ENCODE measurements at places on chromosomes 1 and 21.

- no peak for DNase-seq
Observed at GRCh38 chr1:16644193-16644481, 22.6 kb downstream of the RNU1-3 start.

DNA sequence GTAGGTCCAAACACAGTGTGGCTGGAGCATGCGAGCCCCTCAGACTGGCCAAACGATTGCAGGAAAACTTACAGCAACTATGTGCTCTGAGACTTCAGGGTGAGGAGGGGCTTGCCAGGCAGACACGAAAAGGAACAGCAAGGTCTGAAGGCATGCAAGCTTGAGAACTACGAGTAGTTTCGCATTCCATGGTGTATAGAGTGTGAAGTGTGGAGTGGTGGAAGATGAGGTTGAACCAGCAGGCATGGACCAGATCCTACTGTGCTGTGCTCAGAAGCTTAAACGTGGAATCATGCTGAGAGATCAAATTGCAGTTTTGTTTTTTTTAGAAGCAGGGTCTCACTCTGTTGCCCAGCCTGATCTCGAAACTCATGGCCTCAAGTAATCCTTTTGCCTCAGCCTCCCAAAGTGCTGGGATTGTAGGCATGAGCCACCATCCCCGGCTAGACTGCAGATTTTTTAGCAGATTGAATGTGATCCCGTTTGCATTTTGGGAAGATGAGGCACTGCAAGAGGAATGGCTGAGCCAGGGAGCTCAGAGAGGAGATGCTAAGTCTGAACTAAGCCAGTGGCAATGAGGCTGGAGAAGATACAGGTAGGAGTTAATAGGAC is 5.1 kb upstream of the TFAP2E start:
- no peak for DNase-seq

DNA sequence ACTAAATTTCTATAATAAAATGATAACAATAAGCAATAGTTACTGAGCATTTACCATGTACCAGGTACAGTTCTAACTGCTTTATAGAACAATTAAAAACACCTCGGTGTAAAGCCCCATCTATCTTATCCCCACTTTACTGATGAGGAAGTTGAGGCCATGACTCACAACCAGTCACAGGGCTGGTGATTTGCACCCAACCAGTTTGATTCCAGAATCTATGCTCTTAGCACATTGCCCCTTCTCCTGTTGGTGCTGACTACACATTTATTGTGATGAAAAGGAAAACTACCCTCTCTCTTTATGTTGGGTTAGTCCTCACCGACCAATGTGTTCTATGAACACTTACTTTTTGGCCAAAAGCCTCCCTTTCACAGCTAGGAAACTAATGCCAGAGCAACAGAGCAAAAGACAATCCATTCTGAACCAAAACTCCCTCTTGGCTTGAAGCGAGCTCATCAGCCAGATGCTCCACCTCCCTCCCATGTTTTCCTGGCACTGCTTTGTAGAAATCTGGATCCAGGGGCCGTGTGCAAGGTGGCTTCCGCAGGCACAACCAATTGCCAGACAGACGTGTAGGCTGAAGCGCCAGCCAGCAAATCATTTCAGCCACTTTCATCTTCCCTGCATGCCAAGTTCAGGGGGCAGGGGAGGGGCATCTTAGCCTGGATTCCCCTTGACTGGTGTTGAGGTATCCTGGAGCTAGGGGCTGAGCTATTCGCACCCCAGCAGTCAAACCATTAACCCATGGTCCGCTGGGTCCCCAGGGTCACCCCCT is 32.0 kb upstream of the SLC30A1 start:
- peak; percentile 39 for DNase-seq

DNA sequence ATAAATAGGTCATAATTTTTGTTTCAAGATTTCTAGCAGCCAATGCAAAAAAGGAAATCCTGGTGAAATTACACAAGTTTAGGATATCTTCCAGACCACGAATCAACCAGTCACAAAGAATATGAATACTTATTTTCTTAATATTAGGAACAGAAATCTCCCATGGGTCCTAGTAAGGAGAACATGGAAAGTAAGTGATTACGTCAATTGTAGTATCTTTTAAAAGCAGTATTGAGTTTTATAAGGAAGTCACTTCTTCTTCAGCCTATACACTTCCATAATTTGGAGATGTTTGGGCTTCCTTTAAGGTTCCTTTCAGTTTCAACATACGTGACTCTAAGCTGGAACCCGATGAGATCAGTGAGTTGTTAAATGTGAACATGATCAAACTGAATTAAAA is 534.5 kb downstream of the USP25 start:
- no peak for DNase-seq

DNA sequence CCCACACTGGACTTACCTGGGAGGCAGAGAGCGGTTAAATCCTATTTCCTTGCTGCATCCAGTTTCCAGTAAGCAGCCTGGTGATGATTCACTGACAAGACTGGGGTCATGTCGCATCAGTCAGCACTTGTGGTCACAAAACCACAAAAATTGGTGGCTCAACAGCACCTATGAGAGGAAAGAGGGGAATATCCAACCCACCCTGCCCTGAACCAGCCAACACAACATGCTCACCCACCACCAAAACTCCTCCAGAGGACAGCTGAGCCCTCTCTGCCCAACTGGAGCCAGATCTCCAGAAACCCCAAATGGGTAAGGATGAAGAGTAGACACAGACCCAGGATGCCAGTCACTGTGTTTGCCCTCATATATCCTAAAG is 64.0 kb downstream of the CD46 start:
- DNase-seq: peak; percentile 63

- no peak for DNase-seq
Observed at GRCh38 chr1:115643225-115643624, 1.5 kb downstream of the VANGL1 start.

DNA sequence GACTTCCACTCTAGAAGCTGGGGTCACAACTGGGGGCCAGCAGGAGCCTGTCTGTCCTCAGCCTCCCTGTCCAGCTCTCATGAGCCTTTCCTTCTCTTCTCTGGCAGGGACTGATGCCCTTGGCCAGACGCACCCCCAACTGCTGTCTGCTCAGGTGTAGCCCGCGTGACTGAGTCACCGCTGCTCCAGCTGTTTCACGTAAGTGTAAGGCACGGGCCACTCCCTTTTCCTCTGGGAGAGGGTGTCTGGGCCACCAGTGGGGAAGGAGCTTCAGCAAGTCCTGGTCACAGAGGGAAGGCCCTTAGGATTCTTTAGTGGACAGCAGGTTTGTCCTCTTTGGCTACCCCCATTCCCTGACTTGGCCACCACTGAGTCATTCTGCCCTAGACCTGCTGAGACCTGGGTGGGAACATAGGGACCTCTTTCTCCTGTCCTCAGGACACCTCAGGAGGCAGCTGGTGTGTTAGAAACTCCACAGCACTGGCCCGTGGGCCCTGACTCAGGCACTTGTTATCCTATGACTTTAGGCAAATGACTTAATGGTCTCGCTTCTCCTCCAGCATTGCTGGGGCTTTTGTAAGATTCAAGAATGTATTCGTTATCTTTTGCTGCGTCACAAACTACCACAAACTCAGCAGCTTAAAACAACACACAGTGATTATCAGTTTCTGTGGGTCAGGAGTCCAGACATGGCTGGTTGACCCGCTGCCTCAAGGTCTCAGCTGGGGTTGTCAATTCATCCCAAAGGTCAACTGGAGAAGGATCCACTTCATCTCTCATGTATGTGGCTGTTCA is 64.8 kb downstream of the FAM163A start:
- DNase-seq: no peak

DNA sequence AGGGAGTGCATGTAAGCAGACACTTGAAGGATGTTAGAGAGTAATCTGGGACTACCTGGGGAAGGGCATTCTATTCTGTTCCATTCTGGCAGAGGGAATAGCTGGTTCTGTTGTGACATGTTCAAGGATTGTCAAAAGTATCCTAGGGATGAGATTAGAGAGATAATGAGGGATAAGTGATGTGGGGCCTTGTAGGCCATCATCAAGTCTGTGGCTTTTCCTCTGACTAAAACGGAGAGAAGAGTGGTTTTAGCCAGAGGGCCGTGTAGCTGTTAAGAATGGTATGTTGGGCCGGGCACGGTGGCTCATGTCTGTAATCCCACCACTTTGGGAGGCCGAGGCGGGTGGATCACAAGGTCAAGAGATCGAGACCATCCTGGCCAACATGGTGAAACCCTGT is 23.6 kb downstream of the TGFB2 start:
- DNase-seq: no peak

- no peak for DNase-seq
Observed at GRCh38 chr1:59397139-59397858, 100.4 kb downstream of the FGGY start.

DNA sequence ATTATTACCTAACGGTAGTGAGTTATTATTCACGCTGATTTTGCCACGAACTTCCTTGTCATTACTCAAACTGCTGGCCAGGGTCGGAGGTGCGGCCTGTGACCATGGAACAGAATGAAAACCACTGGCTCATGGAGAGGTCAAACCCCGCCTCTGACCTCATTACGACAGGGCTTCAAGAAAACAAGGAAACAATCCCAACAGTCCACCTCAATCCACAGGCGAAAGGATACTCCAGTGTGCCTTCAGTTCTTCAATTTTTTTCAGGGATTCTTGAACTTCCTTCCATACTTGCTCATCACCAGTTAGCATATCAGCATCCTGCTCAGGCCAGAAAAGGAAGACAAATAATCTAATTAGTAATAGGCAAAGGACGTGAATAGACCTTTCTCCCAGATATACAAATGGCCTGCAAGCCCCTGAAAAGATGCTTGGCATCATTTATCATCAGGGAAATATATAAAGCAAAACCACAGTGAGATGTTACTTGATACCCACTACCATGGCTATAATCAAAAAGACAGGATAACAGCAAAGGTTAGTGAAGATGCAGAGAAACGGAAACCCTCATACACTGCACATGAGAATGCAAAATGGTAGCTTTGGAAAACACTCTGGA is 643.4 kb downstream of the SMYD3 start:
- no peak for DNase-seq

DNA sequence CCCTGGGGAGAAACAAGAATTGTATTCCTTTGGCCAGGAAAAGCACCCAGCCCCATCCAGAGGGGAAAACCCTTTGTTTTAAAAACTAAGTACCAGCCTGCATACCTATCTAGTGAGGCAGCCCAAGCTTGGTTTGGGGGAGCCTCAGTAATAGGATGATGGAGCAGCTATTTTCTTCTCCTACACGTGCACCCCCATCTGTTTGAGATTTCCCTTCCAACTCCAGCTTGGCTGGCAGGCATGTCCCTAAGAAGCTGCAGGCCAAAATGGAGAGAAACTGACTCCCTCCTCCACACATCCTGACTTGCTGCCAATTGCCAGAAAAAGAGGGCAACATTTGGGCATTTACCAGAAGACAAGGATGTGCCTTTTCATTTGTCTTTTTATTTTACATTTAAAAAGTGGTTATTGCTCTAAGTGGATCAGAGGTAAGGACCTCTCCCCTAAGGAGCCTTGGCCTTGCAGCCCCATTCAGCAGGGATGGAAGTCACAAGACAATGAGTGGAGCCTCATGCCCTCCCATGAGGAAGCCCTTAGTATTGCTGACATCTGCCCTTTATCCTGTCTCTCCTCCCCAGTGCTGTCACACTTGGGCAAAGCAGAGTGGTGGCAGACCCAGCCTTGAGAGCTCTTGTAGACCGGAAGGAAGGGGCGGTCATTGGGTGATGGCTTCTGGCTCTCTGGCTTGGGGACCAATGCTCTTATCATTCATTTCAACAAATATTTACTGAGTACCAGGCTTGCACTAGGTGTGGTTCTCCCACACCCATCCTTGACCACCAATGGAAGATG is 8.6 kb downstream of the FNDC5 start:
- DNase-seq: no peak

DNA sequence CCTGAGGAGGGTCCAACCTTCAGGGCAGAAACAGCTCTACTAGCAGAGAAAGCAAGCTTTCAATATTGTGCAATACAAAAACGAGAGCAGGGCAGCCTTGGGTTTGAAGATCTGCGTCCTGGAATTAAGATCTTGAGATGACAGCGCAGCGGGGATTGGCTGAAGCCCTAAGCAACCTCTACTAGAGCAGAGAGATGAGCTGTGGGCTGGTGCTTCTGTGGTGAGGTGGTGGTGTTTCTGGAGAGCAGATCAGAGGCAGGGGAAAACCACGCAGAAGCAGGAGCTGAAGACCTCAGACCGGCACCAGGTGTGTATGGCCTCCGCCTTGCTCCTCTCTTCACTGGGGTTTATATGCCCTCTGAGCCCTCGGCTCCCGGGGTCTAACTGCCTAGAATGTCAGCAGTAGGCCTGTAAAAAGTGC is 12.5 kb downstream of the TRAF3IP3 start:
- DNase-seq: no peak

- no peak for DNase-seq
Observed at GRCh38 chr1:26887125-26887524, 3.0 kb downstream of the GPN2 start.

- DNase-seq: no peak
Observed at GRCh38 chr1:19504796-19505692, 19.7 kb upstream of the CAPZB start.

DNA sequence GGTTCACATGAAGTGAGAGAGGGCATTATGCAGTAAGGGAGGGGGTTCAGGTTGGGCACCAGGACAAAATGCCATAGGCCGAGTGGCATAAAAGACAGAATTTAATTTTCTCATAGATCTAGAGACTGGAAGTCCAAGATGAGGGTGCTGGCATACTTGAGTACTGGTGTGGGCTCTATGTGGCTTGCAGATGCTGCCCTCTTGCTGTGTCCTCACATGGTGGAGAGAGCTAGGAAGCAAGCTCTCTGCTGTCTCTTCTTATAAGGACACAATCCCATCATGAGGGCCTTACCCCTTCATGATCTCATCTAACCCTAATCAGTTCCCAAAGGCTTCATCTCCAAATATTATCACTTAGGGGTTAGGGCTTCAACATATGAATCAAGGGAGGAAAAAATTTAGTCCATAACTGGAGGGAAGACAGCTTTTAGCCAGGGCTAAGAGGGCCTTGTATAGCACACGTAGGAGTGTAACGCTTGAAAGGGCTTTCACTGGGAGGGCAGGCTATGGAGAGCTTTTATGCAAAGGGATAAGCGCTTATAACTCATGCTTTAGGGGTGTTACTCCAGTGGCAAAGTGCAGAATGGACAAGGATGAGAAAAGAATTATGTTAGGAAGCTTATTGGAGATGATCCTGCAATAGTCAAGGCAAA is 64.5 kb downstream of the PLPPR5 start:
- DNase-seq: no peak

DNA sequence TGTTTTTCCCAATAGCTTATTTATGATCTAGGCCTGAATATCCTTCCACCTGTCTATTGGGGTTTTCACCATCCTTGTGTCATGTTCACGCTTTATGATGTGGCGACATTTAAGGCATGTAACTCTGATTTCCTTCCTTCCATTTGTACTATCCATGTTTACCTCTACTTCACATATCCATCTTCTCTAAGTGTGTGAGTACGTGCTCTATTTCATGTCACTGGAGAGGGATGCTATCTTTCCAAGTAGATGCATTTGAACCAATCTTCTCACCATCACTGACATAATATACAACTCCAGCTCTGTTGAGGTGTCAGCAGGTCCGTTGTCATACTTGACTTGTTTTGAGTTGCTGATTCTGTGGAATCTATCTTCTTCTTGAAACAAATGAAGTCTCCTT is 283.2 kb downstream of the PTBP2 start:
- DNase-seq: no peak

Data from lower leg skin (tissue), 4 donors.